PC-9 (cell line): ENCODE measurements at places on chromosomes 2 and 18.

DNA sequence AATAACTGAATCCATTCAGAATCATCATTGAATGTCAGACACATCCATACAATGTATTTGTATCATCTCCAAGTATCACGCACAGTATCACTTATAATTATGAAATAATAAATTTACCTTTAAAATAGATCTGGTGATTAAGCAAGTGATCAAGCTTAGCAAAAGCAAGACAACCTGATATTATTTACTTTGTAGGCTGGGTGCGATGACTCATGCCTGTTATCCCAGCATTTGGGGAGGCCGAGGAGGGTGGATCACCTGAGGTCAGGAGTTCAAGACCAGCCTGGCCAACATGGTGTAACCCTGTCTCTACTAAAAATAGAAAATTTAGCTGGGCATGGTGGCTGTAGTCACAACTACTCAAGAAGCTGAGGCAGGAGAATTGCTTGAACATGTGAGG, 421.0 kb upstream of the NETO1 start:
- peak; percentile 75 for DNase-seq

- DNase-seq = no peak
These were observed 47.0 kb downstream of the UGP2 start for GRCh38 chr2:63888490-63889402.

GRCh38 chr2:240593026-240593702, 6.6 kb downstream of the CAPN10 start:
- DNase-seq = no peak

GRCh38 chr2:231342061-231342711, 53.3 kb upstream of the B3GNT7 start:
- DNase-seq = no peak

GRCh38 chr2:45388541-45389100, 222.4 kb downstream of the SRBD1 start:
- DNase-seq = no peak

DNA sequence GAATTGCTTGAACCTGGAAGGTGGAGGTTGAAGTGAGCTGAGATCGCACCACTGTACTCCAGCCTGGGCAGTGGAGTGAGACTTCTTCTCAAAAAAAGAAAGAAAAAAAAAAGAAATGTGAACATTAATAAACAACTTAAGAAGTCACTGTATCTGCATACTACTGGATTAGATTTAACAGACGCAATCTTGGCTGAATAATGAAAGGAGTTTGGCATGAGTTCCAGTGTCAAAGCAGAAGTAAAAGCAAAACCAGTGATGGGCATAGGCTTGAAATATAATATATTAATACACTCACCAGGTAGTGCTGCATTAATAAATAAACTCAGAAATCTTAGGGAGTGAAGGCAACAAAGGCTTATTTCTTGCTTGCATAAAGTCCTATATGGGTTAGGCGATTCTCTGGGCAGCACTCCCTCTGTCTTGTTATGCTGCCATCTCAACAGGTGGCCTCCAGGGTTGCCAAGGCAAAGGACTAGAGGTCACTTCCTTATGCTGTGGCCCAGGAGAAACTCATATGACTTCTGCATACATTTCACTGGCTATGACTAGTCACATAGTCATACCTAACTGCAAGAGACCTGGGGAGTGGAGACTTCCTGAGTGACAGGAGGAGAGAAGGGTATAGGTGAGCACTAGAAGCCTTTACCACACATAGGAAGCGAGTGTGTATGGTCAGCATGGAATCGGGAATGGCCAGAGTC, 296.2 kb upstream of the SPRED2 start:
- peak; percentile 20 for DNase-seq

- DNase-seq = no peak
These were observed 22.0 kb upstream of the HES6 start for GRCh38 chr2:238261718-238262375.

- DNase-seq = no peak
These were observed 59.1 kb downstream of the CMPK2 start for GRCh38 chr2:6806604-6807003.

DNA sequence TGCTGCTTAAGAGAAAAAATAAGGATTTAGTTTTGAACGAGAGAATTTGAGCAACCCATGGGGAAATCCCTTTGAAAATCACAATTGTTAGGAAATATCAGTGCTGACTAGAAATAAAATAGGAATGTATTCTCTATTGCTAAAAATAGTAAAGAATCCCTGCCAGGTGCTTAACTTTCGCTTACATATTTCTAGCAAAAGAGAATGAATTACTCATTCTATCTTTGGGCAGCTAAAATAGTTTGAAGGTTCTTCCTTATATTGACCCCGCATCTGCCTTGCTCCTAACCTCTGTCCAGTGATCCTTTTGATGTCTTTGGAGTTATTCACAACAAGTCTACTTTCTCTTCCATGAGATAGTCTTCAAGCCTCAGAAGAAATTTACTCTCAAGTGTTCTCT, 103.8 kb downstream of the PLCL1 start:
- DNase-seq = no peak

DNA sequence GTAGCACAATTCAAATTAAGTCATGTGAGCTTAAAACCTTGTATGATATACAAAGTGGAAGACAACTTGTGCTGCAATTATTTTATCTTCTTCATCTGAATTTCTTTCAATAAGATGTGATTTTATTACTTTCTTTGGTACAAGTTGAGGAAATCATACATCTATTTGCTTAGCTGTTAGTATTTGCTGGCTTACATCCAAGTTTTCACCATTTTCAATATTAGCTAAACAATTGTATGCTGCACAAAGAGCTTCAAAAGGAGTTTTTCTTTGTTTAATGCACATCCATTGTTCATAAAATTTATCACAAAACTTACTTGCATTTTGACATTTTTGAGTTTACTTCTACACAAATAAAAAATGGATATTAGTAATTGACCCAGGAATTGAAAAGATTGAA, 40.9 kb downstream of the SCN9A start:
- no peak for DNase-seq

GRCh38 chr2:166126007-166126639, 1.7 kb downstream of the SCN1A start:
- DNase-seq = no peak

- no peak for DNase-seq
These were observed 386.4 kb downstream of the PIK3C3 start for GRCh38 chr18:42341423-42341822.

- DNase-seq = no peak
These were observed 47.0 kb downstream of the INHBB start for GRCh38 chr2:120392923-120393322.

- no peak for DNase-seq
These were observed 34.9 kb downstream of the C18orf54 start for GRCh38 chr18:54392543-54393023.

GRCh38 chr18:62334120-62334519, 9.0 kb downstream of the TNFRSF11A start:
- DNase-seq = no peak

DNA sequence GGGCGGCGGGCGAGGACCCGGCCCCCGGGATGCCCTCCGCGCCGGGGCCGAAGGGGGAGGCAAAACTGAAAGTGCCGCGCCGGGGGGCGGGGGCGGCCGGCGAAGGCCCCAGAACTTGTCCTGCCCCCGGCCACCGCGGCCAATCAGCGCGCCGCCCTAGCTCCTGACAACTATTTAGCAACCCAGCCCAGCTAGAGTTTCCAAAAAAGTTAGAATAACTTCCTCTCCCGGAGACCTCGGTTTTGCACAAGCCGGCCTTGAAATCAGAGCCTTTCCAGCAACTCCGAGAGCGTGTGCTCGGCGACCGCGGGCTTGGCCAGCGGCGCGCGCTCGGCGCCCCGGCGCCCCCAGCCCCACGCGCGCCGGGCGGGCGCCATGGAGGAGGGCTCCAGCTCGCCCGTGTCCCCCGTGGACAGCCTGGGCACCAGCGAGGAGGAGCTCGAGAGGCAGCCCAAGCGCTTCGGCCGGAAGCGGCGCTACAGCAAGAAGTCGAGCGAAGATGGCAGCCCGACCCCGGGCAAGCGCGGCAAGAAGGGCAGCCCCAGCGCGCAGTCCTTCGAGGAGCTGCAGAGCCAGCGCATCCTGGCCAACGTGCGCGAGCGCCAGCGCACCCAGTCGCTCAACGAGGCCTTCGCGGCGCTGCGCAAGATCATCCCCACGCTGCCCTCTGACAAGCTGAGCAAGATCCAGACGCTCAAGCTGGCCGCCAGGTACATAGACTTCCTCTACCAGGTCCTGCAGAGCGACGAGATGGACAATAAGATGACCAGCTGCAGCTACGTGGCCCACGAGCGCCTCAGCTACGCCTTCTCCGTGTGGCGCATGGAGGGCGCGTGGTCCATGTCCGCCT, at the start of gene TWIST2:
TWIST2 (plus strand) TSS at position 245 of the 850 bp plus-strand sequence; CDS start at position 376, 131 bp downstream.
- DNase-seq = no peak

DNA sequence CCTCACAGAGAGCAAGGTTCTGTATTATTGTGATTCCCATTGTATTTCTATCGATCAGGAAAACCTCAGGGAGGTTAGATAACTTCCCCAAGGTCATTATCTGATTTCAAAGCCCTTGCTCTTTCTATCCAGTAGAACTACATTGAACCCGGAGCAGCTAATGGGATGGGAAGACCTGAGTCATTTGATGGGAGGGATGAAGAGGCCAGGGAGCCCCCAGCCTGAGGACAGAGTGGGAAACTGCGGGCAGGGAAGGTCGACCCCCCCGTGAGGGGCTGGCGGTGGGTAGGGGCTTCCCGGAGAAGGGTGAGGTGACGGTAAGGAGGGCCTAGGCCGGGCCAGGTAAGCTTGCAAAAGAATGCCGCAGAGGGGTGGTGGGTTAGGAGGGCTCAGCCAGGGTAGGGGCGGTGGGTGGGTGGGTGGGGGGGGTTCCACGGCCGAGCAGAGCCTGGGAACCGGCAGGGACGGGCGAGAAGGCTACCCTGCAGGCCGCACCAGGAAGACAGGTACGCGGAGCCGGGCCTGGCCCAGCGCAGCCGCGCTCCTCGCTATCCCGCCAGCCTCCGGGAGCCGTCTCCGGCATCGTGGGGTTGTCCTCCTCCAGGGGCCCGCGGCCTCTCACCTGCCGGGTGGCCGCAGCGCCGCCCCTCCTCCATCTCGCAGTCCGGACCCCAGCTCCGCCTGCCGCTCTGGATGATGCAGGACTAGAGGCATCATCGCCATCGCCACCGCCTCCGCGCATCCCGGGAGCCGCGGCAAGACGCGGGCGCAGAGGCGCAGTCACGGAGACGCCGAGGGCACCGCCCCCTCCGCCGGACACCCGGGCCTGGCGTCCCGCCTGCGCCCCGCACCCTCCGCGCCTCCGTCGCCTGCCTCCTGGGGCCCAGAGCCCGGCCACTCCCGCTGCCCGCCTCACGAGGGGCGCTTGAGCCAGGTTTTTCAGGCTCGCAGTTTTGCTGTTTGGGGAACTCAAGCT, at the start of gene GPR75:
GPR75 (minus strand) TSS at position 762 of the 976 bp plus-strand sequence. CDS start 5,211 bp downstream, outside the sequence.
- DNase-seq = no peak

- no peak for DNase-seq
These were observed 2.6 kb downstream of the DPYSL5 start for GRCh38 chr2:26850505-26850904.

DNA sequence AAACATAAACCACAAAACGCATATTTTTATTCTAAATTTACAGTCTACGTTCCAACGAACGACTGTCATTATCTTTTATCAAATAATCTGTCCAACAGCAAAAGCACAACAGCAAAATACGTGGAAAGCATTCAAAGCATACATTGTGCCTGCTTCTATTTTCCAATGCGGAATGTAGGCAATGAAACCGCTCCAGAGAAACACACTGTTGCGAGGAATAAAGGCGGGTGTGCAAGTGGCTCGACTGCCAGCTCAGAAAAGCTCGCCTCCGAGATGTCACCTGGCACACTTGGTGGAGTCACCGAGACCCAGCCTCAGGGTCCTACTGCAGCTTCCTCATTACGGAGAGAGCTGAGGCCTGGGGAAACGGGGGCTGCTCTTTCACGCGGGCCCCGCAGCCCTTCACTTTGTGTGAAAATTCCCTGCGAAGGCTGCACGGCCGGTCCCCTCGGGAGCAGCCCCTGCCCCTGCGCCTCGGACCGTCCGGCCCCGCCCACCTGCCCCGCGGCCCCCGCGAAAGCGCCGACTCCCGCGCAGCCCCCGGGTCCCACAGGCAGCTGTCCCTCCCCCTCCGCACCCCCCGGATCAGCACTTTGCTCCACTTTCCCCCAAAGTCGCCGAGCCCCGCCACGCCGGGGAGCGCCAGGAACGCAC, 752 bp downstream of the MGAT4A start:
- peak; percentile 40 for DNase-seq

DNA sequence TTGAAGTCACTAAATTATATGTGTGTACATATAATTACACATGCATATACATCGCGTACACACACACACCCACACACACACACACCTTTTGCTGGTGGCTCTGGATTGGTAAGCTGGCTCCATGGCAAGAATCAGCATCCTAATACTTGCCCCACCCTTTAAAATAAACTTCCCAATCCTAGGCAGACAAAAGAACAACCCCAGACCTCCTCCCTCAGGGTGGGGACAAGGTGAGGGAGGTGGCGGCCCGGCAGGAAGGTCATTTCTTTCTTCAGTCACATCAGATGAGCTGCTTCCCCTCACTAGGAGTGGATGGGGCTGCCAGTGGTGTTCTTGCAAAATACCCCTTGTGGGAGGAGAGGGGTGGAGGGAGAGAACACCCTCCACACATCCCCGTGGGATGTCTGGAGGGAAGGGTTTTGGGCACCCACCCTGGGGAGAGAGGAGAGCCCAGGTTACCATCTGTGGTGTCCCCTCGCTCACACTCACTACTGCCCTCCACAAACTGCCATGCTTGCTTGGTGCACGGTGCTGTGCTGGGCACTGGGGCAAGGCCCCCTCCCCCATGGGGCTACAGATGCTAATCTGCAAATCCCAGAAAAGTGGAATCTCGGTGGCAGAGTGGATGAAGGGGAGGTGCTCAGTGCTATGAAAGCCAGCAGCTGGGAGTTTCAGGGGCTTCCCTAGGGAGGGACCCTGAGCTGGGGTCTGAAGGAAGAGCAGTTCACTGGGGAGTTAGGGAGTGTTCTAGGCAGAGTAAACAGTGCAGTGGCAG, 64.0 kb downstream of the ODC1 start:
- no peak for DNase-seq

GRCh38 chr18:37846996-37847395, 281.4 kb upstream of the CELF4 start:
- DNase-seq = no peak

- no peak for DNase-seq
These were observed 48.0 kb downstream of the STRN start for GRCh38 chr2:36918307-36918706.

DNA sequence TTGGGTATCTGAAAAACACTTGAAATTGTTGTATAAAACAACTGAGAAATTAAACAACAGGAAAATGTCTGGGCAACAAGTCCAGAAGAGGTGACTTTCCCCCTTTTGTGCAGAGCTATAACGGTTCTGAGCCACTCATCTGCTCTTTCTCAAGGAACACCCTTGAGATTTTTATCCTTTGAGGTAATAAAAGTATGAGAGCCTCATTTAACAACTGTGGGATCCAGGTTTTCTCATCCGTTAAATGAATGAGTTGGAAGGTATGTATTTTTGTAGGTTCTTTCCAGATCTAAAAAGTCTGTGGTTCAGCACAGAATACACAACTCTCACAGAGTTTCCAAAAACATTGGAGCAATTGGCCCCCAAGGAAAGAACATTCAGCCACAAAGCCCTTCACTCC, 93.0 kb downstream of the ANKRD44 start:
- DNase-seq = no peak

GRCh38 chr18:68826121-68826520, 28.2 kb downstream of the CCDC102B start:
- DNase-seq = no peak

- no peak for DNase-seq
These were observed 2.7 kb downstream of the OTX1 start for GRCh38 chr2:63053081-63053888.

GRCh38 chr2:8219631-8220355, 462.1 kb upstream of the ID2 start:
- DNase-seq = no peak

- DNase-seq = peak; percentile 13
These were observed 34.6 kb downstream of the TGFBRAP1 start for GRCh38 chr2:105294844-105295481.
